ENCODE measurements at places on chromosomes 1 and 21.

DNA sequence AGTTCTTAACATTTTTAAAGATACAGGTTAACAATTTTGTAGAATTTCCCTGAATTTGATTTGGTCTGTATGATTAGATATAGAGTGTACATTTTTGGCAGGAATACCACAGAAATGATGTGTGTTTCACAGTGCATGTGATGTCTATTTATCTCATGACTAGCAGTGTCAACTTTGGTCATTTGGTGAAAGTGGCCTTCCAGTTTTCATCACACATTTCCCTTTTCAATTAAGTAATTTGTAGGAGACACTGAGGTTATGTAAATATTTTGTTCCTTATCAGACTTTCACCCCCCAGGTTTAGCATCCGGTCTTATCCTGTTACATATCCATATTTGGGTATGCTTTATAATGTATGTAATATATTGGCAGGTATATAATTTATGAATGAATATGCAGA, 41.8 kb downstream of the MAP3K7CL start:
- no peak for DNase-seq

DNA sequence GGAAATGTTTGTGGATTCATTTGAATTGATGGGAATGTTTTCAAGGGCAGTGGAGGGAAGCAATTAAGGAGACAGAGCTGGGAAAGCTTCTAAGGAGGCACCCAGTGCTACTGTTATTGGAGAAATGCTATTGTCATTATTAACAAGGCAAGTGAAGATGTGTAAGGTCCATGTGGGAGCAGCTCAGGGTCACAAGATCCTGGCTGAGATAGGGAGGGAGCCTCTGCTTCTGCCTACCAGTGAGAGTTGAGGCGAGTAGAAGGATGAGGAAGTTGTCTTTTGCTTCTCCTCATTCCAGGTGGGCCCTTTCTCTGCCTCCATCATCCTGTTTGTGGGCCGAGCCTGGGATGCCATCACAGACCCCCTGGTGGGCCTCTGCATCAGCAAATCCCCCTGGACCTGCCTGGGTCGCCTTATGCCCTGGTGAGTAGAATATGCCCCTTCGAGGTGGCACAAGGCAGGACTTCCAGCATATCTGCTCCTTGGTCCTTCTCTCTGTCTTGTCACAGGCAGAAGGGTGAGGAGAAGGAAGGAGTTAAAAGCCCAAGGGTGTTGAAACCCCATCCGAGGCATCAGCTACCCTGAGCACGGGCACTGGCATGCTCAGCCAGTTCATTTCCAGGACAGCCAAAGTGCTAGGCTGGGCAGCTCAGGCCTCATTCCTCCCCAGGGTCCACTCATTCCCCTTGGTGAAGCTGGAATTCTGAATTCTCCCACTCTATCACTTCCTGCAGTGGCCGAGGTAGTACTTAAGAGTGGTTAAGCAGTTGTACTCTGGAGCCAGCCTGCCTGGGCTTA, 3.7 kb downstream of the MFSD2A start:
- DNase-seq = no peak

GRCh38 chr1:175073633-175074032, 6.0 kb downstream of the TNN start:
- DNase-seq = no peak

DNA sequence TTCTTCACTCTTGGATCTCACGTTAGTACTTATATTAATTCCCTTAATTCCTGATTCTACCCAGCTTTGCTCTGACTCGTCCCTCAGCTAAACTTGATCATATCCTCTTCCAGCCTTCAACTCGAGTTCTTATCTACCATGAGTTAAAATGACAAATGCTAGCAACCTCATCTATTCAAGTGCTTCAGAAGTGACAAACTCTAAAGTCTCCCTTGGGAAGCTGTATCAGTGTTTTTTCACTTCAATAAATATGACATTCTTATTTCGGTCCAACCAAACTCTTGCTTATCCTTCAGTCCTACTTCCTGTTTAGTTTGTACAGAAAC, 75.3 kb downstream of the FOXJ3 start:
- no peak for DNase-seq

- DNase-seq = no peak
Observed at GRCh38 chr21:18354947-18355346, 48.6 kb downstream of the TMPRSS15 start.

DNA sequence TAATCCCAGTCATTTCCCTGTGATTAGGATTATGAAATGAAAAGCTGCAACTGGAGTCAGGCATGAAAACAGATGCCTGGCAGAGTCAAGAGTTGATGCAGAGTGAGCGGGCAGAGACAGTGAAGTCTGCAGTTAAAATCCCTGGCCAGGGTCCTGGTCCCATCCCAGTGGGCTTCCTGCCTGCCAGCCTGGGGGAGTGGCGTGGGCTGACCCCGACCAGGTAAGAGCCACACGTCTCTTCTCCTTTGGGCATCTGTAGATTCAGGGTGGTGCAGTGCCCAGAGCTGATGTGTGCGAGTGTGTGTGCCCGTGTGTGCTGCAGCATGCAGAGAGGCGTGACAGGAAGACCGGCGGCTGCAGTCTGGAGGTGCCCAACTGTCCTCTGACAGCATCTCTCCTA, 6.2 kb upstream of the KIAA1614 start:
- DNase-seq = no peak

DNA sequence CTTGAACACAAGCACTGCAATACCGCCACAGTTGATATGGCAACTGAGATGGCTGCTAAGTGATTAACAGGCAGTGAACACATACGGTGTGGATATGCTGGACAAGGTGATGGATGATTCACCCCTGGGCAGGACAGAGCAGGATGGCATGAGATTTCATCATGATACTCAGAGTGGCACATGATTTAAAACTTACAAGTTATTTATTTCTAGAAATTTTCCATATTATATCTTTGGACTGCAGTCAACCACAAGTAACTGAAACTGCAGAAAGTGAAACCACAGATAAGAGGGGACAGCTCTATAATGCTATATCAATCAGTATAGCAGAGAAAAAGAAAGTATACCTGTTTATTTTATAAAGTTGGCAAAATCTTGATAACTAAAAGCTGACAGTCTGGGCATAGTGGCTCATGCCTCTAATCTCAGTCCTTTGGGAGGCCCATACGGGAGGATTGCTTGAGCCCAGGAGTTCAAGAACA, 47.9 kb downstream of the PHACTR4 start:
- peak; percentile 57 for DNase-seq

DNA sequence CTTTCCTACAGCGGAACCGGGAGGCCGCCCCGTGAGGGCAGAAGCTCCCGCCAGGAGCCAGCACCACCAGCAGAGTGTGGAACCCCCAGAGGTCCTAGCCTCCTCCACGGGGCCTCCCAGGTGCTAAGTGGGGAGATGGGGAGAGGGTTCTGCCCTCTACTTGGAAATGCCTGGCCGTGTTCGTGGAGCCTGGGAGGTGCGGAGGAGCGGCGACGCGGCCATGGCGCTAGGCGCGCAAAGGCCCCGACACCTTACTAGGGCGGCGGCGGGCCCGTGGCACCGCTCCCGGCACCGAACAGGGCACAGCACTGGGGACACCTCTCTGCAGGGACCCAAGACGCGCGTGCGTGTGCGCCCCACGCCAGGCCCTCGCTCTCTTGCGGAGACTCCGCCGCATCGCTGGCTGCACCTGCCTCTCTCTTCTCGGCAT, 1.3 kb upstream of the CACNA1E start:
- no peak for DNase-seq

DNA sequence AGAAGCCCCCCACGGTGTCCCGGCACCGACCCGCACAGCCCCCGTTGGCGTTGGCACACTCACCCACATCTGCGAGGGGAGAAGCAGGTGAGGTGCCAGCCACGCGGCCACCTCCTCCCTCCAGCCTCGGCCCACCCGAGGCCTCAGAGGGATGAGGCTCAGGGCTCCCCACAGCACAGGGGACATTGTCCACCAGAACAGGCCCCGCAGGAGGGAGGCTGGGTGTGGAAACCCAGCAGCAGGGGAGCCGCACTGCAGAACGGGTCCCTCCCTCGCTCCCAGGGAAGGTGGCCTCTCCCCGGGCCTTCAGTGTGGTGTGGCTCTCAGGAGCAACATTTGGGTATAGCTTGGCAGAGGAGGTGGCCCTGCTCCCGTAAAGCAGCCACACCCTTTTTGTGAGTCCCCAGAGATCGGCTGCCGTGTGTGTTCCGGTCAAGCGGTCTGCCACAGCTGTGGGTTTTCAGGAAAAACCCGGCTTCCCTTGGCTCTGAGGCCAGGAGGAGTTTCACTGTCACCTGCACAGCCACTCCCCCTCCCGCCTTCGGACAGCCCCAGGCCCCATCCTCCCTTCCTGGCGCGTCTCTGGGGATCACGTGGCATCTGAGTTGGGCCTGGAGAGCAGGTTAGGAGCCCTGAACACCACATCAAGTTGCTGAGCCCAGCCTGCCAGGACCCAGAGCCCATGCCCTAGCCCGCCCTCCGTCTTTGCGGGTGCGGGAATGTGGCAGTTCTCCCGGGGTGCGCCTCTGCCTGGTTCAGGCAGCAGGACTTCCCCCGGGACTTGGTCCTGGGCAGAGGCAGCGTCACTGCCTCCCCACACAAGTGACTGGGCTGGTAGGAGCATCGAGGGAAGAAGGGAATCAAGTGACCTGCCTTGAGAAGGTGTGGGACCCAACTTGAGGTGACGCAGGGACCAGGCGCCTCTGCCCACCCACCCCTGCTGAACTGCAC, 64.0 kb downstream of the MEGF6 start:
- no peak for DNase-seq

- DNase-seq = no peak
Observed at GRCh38 chr1:7046314-7046713, 261.1 kb downstream of the CAMTA1 start.

GRCh38 chr21:36323032-36323431, 3.0 kb downstream of the MORC3 start:
- no peak for DNase-seq

DNA sequence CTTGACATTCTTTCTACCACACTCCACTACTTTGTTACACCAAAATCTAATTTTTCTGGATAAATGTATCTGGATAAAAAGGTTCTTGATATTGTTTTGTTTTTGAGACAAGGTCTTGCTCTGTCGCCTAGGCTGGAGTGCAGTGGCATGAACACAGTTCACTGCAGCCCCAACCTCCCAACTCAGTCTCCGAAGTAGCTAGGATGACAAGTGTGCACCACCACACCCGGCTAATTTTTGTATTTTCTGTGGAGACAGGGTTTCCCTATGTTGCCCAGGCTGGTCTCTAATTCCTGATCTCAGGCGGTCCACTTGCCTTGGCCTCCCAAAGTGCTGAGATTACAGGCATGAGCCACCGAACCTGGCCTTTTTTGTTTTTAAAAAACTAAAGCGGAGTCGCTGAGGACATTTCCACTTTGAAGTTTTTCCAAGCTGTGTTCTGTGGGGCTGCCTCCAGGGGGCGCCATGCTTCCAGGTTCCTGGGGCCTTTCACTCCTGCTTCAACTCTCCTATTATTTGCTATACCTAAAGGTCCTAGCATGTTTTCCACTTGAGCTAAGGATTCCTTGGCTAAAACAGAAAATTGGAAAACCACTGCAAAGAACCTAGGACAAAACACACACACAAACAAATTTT, 14.1 kb upstream of the NCMAP start:
- DNase-seq = peak; percentile 19

DNA sequence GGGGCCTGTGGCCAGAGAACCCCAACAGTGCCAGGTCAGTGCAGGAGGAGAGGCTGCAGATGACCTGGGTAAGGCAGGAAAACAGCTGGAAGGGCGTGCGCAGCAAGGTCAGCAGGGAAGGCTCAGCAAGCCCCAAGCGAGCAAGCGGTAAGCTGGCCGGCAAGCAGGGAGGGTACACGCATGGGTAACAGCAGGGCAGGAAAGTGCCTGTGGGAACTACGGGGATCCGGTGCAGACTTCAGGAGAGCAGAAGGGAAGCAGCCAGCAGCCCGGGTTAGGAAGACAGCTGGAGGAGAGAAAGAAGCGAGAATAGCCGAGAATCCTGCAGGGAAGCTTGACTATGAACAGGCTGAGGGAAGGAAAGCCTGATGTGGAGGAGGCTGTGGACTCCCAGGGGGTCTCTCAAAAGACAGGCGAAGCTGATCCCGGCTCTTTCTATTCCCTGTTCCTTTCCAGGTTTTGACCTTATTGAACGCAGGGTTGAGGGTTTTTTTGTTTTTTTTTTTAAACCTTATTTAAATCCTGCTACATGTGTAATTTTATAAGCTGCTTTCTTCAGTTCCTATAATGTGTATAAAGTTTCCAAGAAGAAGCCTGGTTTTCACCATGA, 20.9 kb downstream of the UMODL1 start:
- DNase-seq = no peak

- DNase-seq = no peak
Observed at GRCh38 chr1:243507672-243508302, 251.9 kb downstream of the SDCCAG8 start.

DNA sequence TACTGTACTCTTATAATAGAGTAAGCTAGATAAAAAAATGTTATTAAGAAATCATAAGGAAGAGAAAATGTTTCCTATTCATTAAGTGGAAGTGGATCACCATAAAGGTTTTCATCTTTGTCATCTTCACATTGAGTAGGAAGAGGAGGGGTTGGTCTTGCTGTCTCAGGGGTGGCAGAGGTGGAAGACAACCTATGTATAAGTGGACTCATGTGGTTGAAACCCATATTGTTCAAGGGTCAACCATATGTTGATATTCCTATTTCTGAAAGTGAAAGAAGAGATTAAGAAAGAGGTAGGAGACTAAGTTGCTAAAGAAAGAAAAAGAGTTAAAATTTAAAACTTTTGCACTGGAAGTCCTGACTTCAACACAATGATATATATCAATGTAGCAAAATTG, 4.9 kb upstream of the ZP4 start:
- no peak for DNase-seq

DNA sequence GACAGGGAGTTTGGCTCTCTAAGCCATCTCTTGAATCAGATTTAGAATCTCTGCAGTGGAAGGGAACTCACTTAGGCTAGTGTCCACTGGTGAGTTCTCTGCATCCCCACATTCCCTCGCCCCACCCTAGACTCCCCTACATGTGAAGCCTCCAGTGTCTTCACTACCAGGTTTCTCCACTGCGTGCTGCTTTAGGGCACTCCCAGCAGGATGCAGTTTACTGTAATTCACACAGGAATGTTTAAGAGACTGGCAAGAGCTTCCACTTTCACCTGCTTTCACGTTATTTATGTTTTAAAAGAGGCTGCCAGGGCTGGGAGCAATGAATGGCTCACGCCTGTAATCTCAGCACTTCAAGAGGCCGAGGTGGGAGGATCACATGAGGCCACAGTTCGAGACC, 60.2 kb downstream of the KAZN start:
- DNase-seq = no peak

DNA sequence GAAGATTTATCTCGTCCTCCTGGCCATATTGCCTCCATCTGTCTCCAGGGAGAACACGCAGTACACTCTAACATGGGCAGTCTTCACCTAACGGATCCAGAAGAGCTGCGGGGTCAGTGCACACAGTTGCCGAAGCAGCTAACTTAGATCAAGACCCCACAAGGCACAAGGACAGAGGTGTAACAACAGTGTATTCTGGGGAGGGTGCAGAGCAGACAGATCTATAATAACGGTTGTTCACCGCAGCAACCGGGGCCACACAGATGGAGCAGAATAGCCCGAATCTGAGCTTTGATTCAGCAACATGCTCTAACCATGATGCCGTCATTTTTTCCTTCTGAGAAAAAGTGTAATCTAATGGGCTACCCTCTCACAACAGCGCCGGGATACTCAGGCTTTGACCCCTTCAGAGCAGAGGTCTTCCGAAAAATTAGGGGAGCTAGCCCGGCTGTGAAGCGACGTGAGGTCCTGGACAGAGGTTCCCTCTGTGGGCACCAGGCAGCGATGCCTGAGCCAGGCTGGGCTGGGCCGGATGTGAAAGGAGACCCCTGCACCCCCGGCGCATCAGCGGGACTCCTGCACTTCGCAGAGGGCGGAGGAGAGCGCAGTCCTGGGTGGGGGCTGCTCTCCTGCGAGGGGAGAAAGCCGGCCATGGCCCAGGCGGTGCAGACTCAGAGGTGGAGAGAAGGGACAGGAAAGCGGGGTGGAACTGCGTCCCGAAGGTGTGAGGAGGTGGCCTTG, 57.5 kb downstream of the BCL9 start:
- peak; percentile 35 for DNase-seq

- DNase-seq = peak; percentile 47
Observed at GRCh38 chr1:172394141-172394751, 26.2 kb upstream of the C1orf105 start.

Data from T-helper 1 cell (primary cell).